CD4-positive, alpha-beta T cell treated with Interleukin-1 beta for 1 hour (primary cell): ENCODE measurements at places on chromosomes 1 and 21.

DNA sequence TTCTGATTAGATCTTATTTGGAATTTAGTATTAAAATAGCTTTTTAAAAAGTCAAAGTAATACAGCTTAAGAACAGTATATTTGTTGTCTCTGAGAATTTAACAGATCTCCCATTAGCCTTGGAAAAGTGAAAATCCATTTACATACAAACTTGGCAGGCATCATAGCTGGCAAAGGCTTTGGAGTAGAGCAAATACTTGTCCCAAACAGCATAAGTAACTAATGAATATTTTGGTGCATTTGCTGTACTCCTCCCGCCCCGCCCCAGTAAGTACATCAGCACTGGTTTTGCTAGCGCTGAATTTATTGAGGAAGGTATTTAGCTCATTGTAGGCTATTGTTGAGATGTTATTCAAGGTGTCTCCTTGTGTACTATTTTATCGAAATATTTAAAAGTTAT lies 417.7 kb upstream of the KAZN start:
- DNase-seq: no peak

DNA sequence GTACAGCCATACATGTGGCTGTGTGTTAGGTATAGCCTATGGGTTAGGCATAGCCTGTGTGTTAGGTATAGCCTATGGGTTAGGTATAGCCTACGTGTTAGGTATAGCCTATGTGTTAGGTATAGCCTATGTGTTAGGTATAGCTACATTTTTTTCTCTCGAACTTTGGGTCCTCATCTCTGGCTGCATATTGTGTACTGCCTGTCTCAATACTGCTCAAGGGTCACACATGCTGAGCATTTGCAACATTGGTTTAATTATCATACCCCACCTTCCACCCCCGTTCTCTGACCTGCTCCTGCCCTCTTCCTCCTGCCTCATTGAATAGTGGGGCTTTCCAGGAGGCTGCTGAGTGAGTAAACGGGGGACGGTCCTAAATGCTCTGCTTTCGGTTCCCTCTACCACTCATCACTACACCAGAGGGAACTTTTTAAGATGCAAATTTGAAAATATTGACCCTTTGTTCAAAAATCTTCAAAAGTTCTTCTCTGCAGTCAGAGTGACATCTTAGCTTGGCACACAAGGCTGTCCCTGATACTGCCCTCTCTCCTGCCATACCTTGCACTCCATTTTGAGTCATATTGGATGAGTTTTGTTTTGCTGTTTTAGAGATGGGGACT lies 17.8 kb downstream of the OR2B11 start:
- DNase-seq: no peak

DNA sequence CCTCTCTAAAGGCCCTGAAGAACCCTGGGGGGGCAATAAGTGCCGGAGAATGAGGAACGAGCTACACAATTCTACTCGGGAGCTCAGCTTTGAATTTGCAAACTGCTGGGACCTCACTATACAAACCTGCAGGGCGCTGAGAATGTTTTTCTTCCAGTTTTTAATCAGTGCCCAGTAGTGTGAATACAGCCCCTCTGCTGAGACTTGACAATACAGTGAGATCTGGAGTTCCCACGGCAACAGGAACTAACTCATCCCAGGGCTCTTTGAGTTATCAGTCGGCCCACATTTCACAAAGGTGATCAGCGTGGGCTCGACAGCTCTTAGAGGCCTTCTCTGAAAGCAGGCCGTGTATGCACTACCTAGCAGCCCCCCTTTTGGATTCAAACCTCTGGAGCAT lies 41.7 kb downstream of the TMEM53 start:
- no peak for DNase-seq

GRCh38 chr1:45785583-45785982 lies 17.8 kb upstream of the MAST2 start:
- peak; percentile 22 for DNase-seq

DNA sequence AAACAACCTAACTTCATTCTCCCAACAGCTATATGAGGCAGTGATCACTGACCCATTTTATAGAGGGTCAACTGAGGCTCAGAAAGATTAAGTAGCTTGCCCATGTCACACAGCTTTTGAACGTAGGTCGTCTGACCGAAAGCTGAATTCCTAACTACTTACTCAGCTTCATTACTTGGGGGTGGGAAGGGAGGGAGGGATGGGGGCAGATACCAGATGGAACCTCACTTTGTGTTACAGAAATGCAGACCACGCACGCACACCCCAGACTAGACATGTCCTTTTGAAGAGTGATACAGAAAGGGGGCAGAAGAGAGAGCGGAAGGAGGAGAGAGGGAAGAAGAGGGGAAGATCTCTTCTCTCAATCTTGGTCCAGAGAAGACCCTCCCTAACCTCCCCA lies 2.3 kb downstream of the ADGRB2 start:
- no peak for DNase-seq
